ENCODE measurements at places on chromosomes 16 and 17. TPM values are rescaled to one million over a fixed set of nuclear protein-coding genes. Genes with fewer than 3 reads are reported as not detected.

The ZG16 gene
- not detected for total RNA-seq

DNA sequence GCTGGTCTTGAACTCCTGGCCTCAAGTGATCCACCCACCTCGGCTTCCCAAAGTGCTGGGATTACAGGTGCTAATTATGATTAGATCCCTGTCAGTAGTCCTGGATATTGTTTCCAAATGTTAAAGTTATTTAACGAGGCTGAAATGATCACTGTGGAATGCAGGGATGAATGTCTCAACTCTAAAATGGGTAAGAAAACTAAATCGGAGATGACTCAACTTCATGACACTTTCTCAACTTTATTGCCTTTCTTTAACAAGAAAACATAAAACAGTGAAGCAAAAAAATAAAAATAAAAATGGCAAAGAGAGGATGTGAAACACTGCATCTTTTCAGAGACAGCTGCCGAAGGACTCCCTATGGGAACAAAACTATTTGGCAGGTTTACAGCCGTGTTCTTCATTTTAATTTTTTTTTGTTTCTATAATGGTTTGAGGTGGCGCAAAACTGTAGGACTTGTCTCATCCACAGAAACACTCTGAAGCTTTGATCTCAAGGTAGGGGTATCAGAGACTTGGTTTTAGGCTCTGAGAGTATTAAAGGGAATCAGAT lies 382.0 kb downstream of the GRIN2A start:
- DNase-seq, result no peak

- DNase-seq, result no peak
Measured at GRCh38 chr17:77246110-77247047, 105.6 kb downstream of the SEC14L1 start.

The KRTAP2-3 gene
- total RNA-seq, result not detected

The ASPHD1 gene
- total RNA-seq, result 0.32 TPM

The KIF2B gene
- not detected for total RNA-seq

DNA sequence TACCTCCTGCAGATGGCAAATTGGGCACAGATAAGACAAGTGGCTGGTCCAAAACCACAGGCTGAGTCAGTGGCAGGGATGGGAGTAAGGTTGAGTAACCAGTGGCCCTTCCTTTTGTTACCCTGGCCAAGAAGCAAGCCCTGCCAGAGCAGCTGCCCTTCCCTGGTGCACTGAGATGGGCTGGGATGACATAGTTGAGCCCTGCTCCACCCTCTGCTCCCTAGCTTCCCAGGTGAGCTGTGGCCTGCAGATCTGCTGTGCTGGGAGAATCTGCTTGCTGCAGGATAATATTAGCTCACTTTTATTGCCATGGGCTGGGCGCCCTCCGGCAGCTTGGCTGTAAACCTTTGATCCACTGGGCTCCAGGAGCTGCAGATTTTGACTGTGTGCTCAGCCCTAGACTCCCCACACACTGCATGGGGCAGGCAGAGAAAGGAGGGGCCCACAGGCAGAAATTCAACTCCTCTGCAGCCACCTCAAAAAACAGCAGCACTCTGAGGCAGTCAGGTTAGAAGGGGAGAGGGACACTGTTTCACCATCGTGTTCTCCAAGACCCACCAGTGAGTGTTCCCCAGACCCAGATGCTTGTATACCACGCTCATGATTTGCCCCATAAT lies 101.8 kb downstream of the CBLN1 start:
- no peak for DNase-seq

The FOXC2 gene
- total RNA-seq, result 0.57 TPM

- no peak for DNase-seq
Measured at GRCh38 chr17:1553354-1554266, 9.0 kb downstream of the PITPNA start.

The CPHXL gene
- not detected for total RNA-seq

GRCh38 chr17:64982139-64982915 lies 63.0 kb upstream of the LRRC37A3 start:
- no peak for DNase-seq

GRCh38 chr16:59880611-59881010 lies 1146.5 kb upstream of the GOT2 start:
- DNase-seq, result no peak

- no peak for DNase-seq
Measured at GRCh38 chr17:49003557-49004511, 6.6 kb downstream of the IGF2BP1 start.

DNA sequence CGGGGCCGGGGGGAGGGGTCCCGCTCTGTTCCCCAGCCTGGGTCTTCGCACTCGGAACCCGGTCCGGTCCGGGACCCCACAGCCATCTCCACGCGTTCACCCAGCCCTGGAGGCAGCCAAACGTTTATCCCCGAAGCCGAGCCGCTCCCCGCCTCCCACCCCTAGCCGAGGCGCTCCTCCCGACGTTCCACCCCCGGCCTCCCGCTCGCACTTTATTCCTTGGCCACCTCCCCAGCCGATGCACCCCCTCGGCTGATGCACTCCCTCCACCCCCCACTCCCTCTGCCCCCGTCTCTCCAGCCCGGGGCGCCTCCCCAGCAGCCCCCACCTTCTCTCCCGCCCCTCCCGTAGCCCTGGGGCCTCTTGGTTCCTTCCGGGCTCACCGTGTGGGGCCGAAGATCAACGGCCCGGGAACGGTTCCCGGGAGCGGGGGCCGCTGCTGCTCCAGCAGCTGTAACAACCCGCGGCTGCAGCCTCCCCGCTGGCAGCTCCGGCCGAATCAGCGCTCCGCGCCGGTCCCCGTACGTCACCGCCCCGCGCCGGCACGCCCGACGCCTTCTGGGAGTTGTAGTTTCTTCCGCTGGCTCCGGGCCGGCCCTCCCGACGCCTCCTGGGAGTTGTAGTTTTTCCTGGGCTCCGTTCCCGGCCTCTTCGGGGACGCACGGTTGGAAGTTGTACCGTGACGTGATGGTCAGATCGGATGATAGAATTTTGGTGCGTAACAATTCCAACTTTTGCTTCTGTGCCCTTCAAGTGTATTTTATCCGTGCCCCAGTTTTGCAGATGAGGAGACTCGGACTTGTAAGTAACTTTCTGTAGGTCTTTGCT lies at the start of the genes LRRC3C and ORMDL3:
Gene LRRC3C, plus strand, starts transcription at position 632 of the 828 bp plus-strand sequence. CDS start 13,792 bp downstream, outside the sequence.
Gene ORMDL3, minus strand, starts transcription at position 501 of the 828 bp plus-strand sequence. CDS start 3,398 bp downstream, outside the sequence.
- peak; percentile 53 for DNase-seq

The FAM117A gene
- total RNA-seq, result 6.4 TPM

- DNase-seq, result no peak
Measured at GRCh38 chr16:52543654-52544053, 3.3 kb downstream of the TOX3 start.

- no peak for DNase-seq
Measured at GRCh38 chr16:55477736-55478135, 1.3 kb upstream of the MMP2 start.

- DNase-seq, result peak; percentile 38
Measured at GRCh38 chr16:81752225-81752875, 26.7 kb upstream of the PLCG2 start.

DNA sequence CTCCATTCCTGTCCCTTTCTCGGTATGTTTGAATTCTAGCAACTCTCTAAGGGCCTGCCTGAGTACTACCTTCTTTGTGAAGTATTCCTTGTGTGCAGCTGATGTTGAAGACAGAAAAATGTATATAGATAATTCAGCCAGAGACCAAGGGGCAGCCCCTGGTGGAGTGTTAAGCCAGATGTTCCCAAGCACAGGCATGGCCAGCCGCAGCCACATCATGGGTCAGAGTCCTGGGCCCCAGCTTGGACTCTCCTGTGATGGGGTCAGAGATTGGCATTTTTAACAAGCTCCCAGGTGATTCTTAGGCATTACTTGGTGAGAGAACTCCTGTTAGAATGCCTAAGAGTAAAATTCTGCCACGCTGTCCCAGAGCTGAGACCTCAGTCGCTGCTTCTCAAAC lies 100.8 kb downstream of the IRF8 start:
- DNase-seq, result no peak

DNA sequence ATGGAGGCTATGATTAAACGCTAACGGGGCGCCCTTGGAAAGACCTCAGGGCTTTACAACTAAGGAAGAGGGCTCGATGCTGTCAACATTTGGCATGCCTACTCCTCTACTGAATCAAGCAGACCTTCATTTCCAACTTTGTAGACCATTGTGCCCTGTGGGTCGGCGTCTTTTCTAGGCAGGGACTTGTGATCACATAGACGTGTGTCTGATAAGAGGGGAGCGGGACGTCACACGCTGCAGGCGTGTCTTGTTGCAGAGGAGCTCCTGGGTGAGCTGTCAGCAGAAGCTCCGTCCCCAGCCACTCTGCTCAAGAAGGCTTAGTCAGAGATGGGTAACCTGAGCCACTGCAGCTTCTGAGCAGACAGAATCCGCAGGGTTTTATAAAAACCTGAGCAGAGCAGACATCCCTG lies 2.8 kb downstream of the MAPK8IP3 start:
- DNase-seq, result no peak

- no peak for DNase-seq
Measured at GRCh38 chr17:46742565-46743270, 75.8 kb downstream of the WNT3 start.

The RTN4RL1 gene
- total RNA-seq, result 1.1 TPM

DNA sequence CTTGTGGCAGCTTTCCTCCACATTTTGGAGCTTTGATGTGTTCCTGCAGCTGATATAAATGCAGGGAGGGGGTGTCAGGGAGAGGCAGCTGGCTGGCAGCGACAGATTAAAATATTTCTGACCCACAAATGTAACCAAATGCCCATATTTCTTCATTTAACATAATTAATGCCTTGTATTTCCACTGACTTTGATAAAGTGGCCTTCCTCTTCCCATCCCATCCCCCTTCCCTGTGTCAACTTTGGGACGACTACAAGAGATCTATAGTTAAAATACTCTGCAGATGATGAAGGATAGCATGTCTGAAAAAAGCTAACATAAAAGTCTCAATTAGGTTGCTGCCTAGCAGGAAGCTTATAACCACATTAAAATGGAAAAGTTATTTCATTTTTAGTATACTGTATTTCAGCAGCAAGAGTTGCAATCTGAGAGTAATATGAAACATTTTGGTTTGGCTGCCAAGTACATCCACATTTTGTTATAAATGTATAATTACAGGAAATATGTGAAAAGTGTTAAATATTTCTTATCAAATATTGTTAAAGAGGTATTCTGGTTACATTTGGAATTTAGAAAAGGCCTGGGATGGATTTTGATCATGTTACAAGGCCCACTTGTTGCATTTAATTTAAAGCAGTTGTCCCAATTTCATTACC lies 238.7 kb upstream of the TBX2 start:
- no peak for DNase-seq

DNA sequence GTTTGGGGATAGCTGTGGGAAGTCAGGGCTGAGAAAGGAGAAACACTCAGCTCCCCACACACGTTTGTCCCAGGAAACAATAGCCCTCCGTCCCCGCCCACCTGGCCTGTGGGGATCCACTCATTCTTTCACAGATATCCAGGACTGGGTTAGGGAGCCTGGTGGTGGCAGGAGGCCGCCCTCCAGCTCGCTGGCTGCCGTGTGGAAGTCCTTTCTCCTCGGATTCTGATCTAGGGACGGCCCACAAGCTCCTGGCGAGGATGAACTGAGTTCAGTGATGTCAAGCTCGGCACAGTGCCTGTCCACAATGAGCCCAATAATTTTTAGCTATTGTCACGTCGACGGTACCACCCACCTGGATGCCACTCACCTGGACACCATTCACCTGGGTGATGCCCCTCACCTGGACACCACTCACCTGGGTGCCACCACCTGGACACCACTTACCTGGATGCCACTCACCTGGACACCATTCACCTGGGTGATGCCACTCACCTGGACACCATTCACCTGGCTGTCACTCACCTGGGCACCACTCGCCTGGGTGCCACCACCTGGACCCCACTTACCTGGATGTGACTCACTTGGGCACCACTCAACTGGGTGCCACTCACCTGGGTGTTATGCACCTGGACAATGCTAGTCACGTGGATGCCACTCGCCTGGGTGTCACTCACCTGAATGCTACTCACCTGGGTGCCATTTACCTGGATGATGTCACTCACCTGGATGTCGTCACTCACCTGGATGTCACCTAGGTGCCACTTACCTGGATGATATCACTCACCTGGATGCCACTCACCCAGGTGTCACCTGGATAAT lies 172.5 kb upstream of the FOXF1 start:
- no peak for DNase-seq

DNA sequence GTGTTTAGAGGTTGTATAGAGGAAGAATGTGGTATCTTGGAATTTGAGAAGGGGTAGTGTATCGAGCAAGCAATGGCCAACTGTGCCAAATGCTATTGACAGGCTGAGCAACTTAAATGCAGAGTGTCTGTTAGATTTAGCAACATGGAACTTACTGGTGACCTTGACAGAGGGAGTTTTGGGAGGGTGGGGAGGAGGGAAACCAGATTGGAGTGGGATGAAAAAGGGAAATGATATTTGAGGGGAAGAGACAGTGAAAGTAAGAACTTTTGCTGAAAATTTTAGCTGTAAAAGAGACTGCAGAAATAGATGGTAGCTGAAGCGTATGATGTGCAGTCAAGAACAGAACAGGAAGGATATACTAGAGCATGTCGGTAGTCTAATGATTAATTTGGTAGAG lies 1.1 kb downstream of the LRRC36 start:
- no peak for DNase-seq

GRCh38 chr16:76035689-76036088 lies 241.5 kb upstream of the CNTNAP4 start:
- DNase-seq, result no peak

The CD7 gene
- 4.4 TPM for total RNA-seq
